Activated naive CD4-positive, alpha-beta T cell treated with anti-CD3 and anti-CD28 coated beads, Interleukin-2, amount 50 U/mL, for 72 hours (primary cell): ENCODE measurements at places on chromosomes 16 and 17. TPM values are rescaled to one million over a fixed set of nuclear protein-coding genes. Genes with fewer than 3 reads are reported as not detected.

GRCh38 chr16:77353587-77354263 is 81.1 kb downstream of the ADAMTS18 start:
- no peak for DNase-seq

DNA sequence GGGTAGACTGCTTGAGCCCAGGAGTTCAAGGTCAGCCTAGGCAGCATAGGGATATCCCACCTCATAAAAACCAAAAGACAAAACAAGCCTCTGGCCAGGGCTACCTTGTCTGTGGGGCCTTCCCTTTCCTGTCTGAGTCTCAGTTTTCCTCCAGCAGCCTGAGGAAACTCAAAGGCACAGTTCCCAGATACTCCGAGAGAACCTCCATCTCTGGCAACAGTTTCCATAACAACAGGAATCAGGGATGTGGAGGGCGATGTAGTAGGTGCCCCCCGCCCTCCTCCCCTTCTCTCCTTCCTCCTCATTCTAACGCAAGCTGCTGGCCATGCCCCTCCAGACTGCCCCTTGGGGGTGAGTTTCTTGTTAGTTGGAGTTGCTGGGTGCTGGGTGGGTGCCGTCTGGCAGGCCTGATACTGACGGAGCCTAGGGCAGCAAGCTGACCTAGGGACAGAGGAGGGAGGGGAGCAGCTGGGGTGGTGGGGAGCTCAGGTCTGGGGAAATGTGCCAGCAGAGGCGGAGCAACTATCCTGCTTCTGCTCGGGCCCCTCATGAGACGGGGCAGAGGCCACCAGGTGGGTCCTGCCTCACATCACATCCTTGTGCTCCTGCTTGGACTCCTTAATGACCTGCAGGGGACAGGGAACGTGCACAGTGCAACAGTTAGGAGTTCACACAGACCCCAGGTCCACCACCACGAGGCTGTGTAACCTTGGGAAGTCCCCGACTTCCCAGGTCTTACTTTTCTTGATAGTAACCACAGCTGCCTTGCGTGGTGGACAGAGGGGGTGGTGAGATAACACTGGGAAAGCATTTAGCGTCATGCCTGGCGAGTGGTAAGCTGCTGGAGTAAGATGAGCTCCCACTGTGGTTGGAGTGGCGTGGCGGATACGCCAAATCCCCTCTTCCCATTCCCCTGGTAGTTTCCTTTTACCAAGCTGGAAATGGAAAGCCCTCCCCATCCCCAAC is 7.8 kb upstream of the EFTUD2 start:
- no peak for DNase-seq

DNA sequence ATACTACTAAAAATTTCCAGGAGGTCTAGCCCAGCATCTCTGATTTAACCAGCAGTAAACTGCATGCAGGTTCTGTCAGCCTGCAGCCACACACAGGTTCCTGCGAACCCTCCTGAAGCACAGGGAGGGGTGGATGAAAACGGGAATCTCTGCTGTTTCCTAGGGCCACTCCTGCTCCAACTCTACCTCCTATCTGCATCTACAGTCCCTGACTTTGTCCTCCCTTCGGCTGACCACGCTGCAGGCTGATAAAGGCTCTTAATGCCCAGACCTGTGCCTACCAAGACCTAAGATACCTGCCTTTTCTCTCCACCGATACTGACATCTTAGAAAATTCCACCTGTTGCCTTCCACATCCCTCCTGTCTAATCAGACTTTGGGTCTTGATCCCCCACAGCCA is 50.2 kb downstream of the CYTH1 start:
- DNase-seq = no peak

DNA sequence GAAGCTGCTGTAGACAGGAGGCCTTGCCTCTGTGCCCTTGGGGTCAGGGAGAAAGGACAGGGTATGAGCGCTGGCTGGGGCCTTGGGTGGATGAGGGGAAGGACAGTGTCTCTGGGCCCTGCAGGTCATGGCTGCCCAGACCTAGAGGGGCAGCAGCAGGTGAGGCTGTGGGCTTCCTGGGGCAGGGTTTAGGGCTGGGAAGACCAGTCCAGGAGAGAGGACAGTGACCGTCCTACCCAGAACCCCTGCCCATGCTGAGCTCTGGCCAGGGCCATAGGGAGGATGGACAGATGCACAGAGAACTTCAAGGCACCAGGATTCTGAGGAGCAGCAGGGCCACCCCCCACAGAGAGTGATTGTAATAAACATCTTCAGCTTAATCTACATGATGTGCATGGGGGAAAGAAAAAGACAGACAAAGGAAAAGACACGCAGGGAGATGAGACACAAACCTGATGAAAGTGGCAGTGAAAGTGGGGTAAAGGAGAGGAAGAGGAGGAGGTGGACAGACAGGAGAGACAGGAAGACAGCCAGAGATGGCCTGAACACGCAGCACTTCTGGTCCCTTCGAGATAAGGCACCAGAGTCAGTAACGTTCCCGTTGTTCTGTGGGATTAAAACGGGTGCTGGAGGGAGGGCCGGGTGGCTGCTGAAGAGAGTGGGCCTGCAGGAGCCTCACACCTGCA is 17.5 kb downstream of the FLOT2 start:
- DNase-seq = no peak

OR3A3 gene
- total RNA-seq = not detected

CA5A gene
- not detected for total RNA-seq

DNA sequence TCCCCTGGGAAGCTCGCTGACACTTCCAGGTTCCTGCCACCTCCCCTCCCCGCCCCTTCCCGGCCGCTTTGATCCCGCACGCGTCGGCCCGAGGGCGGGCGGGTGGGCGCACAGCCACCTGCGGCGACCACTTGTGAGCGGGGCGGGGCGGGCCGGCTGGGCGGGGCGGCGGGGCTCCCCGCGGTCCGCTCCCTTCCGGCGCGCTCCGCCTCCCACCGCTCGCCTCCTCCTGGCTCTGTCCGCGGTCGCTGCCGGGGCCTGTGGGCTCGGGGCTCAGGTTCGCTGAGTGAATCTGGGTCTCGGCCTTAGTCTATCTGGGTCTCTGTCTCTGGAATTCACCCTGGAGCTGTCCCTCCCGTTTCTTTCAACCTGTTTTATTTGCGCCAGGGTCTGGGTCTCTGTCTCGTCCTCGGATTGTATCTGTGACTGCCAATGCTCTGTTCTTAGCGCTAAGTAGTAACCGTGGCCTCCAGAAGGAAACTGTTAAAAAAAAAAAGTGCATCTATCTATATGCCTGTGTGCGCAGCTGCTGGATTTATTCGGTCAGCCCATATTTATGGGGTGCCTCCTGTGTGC is 2.7 kb upstream of the HES7 start:
- peak; percentile 75 for DNase-seq

GRCh38 chr16:30651124-30652004 is 604 bp downstream of the PRR14 start:
- DNase-seq = peak; percentile 82

PSME3 gene
- 95.5 TPM for total RNA-seq

DPEP3 gene
- total RNA-seq = 0.23 TPM

DNA sequence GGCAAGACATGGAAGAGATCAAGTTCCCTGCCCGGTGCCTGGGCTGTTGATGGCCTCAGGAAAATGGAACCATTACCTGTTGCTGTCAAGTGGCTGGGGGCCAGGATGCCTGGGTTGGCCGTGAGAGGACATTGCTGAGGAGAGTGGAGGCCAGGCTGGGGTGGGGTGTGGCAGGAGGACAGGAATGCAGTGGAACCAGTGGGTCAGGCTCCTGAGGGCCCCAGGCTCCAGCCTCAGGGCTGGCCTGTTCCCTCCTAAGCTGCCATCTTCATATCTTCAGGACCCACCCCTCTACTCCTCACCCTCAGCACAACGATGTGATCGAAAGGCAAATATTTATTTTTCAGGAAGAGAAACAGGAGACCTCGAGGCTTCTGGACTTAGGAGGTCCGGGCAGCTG is 8.5 kb upstream of the YPEL3 start:
- no peak for DNase-seq

DNA sequence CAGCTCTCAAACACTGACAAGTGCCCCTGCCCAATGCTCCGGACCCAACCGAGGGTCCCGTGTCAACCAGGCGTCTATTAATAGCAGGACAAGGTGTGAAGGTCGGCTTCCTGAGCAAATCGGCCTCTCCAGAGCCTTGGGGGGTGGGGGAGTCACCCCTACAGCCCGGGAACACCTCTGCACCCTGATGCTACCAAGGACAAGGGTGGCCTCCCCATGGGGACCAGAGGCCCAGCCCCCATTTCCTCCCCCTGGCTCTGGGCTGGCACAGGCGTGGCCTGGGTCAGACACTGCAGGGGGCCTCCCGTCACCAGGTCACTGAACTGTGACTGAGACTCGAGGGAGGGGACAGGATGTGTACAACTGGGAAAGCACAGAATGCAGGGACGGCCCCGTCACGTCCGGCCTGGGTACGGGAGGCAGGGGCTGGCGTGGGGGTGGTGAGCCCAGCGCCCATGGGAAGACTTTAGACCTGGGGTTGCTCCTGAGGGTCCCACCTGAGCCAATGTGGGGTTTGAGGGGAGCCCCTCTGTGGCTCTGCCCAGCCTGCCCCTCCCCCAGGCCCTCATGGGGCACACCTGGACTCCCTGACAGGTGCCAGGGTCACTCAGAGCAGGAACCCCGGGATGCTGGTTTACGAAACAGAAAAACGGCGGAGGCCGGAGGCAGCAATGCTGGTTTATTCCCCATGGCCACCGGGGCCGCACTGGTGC is 579 bp upstream of the CYBA start:
- peak; percentile 92 for DNase-seq

GRCh38 chr17:55641676-55642081 is 81.0 kb downstream of the TMEM100 start:
- DNase-seq = no peak

DNA sequence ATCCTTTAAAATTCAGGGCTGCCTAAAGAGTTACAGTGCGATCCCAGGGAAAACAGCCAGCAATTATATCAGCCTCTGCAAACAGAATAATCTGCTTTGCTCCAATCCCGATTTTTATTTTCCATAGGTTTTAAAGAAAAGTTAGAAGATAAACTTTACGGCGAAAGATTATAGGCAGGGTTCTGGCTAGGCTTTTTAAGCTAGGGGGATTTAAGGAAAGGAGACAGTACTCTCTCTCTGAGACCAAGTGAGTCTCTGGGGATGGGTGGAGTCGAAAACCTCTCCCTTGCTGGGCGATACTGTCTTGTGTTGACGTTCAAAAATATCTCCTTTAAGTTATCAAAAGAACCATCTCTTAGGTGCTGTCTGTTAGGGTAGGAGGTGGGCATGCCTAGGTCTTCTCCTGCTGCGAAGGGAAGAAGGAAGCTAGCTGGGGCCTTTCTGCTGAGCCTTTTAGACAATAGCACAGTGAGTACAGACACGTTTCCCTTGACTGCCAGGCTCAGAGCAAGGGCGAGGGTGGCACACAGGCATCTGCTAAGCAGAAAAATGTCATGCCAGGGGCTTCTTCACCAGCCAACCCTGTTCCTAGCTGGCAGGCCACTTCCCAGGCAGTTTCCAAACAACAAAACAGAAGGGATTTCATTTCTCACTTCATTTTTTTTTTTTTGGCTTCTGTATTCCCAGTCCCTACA is 167.9 kb upstream of the MAF start:
- no peak for DNase-seq

DNA sequence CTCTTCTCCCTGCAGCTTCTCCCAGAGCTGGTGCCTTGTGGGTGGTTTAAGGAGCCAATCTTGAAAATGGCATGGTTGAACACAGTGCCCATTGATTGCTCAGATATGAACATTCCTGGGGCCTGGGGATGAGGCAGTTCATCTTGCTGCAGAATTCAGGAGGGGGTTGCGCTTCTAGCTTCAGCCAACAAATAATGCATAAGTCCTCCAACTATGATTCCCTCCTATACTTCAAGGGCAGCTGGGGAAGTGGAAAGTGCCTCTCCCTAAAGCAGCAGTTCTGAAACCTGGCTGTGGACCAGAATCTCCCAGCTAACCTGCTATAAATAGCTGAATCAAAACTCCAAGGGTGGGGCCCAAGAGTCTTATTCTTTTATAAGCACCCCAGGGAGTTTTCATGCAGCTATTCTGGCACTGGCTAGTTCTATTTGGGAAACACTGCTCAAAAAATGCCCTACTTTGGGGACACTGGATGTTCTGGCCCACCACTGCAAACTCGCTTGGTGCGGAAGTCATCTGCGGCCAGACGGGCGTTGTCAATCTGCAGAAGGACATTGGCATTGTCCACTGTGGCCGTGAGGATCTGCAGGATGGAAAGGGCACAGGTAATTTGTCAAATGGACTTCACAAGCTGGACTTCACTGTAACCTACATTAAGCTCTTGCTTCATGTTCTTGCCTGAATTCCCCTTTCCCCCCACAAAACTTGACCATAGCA is 130.3 kb downstream of the CCDC144A start:
- DNase-seq = no peak

- DNase-seq = no peak
Observed at GRCh38 chr17:78107976-78108725, 20.4 kb downstream of the TMC6 start.

SRCIN1 gene
- total RNA-seq = 1.1 TPM

GAS7 gene
- 0.35 TPM for total RNA-seq

DNA sequence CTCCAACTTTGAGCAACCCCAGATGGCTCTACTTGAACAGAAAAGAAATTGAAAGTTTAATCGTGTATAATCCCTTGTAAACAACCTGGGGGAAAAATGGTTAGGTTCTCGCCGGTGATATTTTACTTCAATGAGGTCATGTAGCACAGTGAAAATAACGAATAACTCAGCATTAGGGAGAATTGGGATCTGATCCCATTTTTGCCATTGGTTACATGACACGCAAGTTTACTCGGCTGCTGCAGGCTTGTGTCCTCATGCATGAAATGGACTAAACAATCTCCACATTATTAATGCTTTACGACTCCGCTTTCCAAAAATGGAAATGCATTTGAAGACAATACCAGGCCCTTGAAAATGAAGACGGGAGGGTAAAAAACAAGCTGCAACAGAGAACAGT is 45.5 kb upstream of the LRRC37A3 start:
- no peak for DNase-seq

GRCh38 chr16:968620-969019 is 2.2 kb downstream of the LMF1 start:
- no peak for DNase-seq

DNA sequence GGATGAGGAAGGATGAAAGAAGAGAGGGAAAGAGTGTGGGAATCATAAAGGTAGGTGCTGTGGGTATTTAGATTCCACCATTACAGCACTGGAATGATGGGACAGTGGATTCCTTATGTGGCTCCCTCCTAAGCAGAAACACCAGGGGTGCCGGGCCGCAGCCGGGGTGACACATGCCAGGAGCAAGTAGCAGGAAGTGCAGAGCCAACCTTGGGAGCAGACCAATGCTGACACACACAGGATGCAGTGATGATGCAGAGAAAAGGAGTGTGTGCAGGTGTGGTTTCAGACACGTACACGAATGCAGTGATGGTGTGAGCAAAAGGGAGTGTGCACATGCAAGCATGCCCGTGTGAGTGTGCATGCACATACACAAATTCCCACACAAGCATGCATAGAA is 338.0 kb downstream of the SLC39A11 start:
- no peak for DNase-seq

TEX14 gene
- 0.98 TPM for total RNA-seq

- DNase-seq = no peak
Observed at GRCh38 chr16:66293932-66294331, 72.6 kb upstream of the CDH5 start.

RAC3 gene
- 13.5 TPM for total RNA-seq
